Left kidney (tissue), 8 donors: ENCODE measurements at places on chromosomes 7 and 10.

- no peak for DNase-seq
Observed at GRCh38 chr10:78362406-78363022, 328.9 kb downstream of the RPS24 start.

- no peak for DNase-seq
Observed at GRCh38 chr7:4108951-4109350, 573.1 kb upstream of the FOXK1 start.

- DNase-seq, result peak; percentile 69
Observed at GRCh38 chr7:49852619-49853462, 79.4 kb downstream of the VWC2 start.

- no peak for DNase-seq
Observed at GRCh38 chr7:70807650-70808049, 324.3 kb upstream of the GALNT17 start.

DNA sequence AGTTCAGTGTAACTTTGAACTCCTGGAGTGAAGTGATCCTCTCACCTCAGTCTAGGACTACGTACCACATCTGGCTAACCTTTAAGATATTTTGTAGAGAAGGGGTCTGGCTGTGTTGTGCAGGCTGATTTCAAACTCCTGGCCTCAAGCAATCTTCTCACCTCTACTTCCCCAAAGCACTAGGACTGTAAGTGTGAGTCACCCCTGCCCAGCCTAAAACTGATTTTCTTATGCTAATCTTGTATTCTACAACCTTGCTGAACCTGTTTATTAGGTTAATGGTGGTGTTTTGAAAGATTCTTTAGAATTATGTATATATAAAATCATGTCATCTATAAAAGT lies 58.0 kb downstream of the LCOR start:
- no peak for DNase-seq

- DNase-seq, result no peak
Observed at GRCh38 chr10:60031183-60031582, 124.8 kb upstream of the CCDC6 start.

GRCh38 chr7:43083106-43083505 lies 29.3 kb upstream of the HECW1 start:
- no peak for DNase-seq

GRCh38 chr10:91034494-91035159 lies 113.7 kb upstream of the ANKRD1 start:
- DNase-seq, result peak; percentile 65

- DNase-seq, result peak; percentile 34
Observed at GRCh38 chr10:94213001-94213530, 149.7 kb downstream of the NOC3L start.

GRCh38 chr10:11096422-11096821 lies 78.8 kb downstream of the CELF2 start:
- DNase-seq, result no peak

DNA sequence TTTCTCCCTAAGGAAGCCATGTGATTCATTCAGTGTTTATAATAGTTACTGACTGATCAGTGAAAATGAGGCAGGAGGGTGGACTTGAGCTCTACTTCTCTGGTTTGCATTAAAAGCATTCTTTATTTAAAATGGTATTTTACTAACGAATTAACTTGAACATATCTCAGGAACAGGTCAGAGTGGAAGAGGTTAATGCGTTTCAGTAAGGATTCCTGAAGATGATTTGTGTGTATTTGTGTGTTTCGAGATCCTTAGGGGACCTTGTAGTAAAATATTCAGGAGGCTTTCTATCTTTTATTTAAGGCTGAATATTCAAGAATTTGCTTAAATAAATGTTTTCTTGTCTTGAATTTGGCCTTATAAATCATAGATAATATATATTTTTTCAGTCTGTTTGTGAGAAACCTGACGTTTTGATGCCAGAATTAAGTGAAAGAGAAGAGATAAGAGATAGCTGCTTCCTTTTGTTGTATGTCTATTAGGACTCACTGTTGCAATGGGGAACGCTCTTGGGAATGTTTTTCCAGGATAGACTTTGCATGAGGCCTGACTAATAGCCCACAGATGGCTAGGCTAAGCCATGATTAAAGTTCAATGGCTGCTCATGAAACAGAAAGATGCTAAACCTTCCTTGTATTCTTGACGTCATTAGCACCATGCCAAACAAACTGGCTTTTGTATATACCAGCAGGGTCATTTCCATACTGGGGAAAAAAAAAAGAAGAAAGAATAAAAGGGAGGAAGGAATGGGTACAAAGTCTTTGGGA lies 93.8 kb upstream of the MTPN start:
- peak; percentile 44 for DNase-seq

DNA sequence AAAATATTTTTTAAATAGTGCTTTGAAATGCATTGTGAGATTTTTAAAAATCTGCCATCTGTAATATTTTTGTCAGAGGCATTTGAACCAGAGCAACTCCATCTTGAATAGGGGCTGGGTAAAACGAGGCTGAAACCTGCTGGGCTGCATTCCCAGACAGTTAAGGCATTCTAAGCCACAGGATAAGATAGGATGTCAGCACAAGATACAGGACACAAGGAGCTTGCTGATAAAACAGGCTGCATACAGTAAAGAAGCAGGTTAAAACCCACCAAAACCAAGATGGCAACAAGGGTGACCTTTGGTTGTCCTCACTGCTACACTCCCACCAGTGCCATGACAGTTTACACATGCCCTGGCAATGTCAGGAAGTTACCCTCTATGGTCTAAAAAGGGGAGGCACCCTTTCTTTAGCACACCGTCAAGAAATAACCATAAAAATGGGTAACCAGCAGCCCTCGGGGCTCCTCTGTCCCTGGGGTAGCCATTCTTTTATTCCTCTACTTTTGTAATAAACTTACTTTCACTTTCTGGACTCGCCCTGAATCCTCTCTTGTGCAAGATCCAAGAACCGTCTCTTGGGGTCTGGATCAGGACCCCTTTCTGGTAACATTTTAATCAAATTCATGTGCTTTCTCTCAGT lies 273.7 kb downstream of the SEMA3D start:
- no peak for DNase-seq

- no peak for DNase-seq
Observed at GRCh38 chr7:47413526-47414341, 168.2 kb downstream of the TNS3 start.

DNA sequence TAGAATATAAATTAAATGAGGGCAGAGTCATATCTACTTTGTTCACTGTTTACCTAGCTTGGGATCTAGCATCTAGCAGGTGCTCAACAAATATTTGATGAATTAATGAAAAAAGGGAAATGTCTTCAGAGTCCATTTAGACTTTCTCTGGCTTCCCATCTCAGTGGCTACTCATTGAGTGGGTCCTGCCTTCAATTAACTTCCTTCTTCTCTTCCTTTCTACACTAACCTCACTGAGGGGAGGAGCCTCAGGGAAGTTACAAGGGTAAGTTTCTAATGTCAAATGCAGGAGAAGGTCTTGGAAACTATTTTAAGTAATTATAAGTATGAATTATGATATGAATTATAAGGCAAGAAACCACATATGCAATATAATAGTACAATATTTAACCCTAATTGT lies 28.2 kb upstream of the MPP7 start:
- no peak for DNase-seq

GRCh38 chr7:99476107-99476506 lies 3.4 kb downstream of the ZNF789 start:
- no peak for DNase-seq

GRCh38 chr10:105063796-105064195 lies 422.7 kb downstream of the SORCS3 start:
- DNase-seq, result peak; percentile 56

GRCh38 chr7:10855583-10855982 lies 118.1 kb upstream of the PHF14 start:
- DNase-seq, result no peak

DNA sequence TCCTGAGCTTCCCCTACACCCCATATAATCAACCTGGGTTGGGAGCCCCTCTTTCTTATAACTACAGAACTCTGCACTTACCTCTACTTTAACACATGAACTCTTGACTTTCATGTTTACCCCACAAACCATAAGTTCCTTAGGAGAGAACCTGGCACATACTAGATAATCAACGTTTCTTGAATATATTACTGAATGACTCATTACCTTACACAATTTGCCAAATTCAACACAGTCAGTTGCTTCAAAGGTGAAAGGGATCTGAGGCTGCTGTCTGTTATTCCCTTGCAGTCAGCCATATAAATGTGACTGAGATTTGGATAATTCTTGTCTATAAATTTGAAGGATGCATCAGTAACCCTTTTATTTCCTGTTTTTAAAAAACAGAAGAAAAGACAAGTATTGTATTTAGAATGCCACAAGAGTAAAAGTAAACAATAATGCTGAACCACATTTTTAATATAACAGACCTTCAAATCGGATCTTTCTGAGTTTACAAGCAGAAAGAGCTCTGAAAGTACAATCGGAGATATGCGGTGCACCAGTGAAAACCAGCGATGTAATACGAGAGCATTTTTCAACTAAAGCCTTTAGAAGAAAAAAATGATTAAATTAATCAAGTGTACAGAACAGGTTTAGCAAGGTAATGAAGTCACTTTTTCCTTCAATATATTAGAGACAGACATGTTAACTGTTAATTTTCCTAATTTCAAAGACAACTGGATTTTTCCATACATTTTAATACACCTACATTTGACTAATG lies 29.5 kb upstream of the LRRC17 start:
- DNase-seq, result no peak

GRCh38 chr10:666237-667012 lies 23.0 kb downstream of the DIP2C start:
- DNase-seq, result no peak

DNA sequence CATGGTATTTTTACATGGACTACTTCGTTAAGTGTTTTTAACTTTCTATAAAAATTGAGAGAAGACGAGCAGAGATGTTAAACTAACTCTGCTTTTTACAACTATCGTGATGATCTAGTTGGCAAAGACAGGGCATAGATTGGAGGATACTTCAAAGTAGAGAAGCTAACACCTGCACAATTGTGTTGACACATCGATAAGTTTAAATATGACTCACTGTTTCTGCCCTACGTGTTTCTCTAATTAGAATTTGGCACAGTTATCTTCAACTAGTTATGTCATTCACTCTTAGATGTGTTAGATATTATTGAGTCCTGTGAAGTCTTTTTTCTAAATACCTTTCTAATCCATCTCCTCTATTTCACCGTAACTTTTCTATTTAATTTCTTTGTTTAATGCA lies 68.5 kb upstream of the FERD3L start:
- DNase-seq, result no peak

- DNase-seq, result no peak
Observed at GRCh38 chr10:129653861-129654260, 186.8 kb downstream of the MGMT start.

- peak; percentile 61 for DNase-seq
Observed at GRCh38 chr7:67470256-67470751, 473.7 kb downstream of the TYW1 start.

DNA sequence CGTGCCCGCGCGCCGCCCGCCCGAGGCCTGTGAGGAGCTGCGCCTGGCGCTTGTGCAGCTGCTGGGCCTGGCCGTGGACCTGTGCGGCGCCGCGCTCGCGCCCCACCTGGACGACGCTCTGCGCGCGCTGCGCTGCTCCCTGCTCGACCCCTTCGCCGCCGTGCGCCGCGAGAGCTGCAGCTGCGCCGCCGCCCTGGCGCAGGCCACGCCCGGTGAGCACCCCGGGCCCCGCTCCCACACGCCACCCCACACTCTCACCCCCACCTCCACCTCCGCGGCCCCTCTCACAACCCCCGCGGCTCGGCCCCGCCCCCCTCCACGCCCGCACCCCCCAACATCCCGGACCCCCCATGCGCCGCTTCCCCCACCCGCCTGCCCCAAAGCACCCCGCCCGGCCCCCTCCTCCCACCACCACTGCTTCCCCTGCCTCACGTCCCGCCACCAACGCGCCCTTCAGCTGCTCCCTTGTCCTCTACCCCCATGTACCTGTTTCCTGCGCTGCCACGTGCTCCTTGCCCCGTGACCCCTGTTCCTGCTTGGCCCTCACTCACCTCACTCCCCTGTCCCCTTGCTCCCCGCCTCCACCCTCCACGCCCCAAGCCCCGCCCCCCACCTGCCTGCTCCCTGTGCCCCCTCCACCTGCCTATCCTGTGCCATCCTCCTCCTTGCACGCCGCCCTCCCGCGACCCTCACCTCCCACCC lies at the start of gene PRKAR1B:
PRKAR1B (minus strand) TSS at position 178 of the 702 bp plus-strand sequence. CDS start 15,776 bp downstream, outside the sequence.
- DNase-seq, result no peak

GRCh38 chr7:129095258-129095657 lies 40.3 kb upstream of the TNPO3 start:
- no peak for DNase-seq

DNA sequence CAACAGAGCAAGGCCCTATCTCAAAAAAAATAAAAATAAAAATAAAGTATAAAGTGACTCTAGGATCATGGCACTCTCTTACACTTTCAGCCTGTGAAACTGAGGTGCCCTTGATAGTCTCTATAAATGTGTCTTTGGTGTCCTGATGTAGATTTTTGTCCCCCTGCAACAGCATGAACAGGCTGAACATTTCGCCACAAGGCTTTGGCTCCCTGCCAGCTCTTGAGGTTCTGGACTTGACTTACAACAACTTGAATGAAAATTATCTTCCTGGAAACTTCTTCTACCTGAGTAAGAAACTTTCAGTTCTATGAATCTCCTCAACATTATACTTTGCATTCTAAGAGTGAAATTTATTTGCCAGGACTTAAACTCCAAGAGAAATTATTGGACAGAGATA lies 48.1 kb upstream of the BMS1 start:
- DNase-seq, result peak; percentile 1

- DNase-seq, result no peak
Observed at GRCh38 chr10:131492211-131492857, 180.8 kb upstream of the TCERG1L start.

GRCh38 chr7:128459394-128459878 lies 3.8 kb downstream of the HILPDA start:
- DNase-seq, result peak; percentile 60

DNA sequence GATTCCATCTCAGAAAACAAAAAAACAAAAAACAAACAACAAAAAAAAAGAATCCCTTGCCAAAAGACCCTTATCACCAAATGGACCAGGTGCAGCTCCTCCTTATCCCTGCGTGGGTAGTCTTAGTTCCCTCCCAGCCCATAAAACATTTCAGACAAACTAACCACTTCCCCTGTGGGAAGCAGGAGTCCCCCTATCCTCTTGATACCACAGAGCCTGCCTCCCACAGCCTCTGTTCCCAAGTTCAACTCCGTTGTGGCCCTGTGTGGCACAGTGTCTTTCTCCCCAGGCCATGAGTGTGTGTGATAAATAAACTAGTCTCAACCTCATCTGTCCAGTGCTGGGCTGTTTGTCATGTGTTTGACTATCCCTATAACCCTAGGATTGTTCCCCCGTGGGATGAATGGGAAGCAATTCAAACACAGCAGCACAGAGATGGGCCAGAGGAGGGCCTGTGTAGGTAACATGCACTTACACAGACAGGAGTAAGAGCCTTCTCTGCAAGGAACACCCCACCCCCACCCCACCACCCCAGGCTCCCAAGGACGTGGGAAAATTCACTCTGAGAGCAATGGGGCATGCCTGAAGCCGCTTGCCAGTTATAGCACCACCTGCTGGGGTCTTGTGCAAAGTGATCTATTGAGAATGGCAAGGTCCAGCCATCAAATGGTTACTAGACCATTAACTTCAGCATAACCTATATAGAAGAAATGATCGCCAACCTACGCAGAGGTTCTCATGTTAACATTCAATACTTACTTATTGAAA lies 147.1 kb upstream of the GHITM start:
- DNase-seq, result peak; percentile 36
